ENCODE measurements at places on chromosomes 4 and X. TPM values are rescaled to one million over a fixed set of nuclear protein-coding genes. Genes with fewer than 3 reads are reported as not detected.

SYN1 gene
- total RNA-seq, result 0.85 TPM

GRCh38 chrX:10512258-10512657 is 108.1 kb downstream of the MID1 start:
- no peak for DNase-seq

DNA sequence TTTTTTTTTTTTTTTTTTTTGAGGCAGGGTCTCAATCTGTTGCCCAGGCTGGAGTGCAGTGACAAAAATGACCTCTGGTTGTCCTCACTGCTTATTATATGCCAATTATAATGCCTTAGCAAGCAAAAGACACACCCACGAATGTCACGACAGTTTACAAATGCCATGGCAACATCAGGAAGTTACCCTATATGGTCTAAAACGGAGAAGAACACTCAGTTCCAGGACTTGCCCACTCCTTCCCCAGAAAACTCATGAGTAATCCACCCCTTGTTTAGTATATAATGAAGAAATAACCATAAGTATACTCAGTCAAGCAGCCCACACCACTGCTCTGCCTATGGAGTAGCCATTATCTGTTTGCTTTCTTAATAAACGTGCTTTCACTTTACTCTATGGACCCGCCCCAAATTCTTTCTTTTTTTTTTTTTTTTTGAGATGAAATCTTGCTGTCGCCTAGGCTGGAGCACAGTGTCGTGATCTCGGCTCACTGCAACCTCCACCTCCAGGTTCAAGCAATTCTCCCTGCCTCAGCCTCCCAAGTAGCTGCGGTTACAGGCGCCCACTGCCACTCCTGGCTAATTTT is 106.2 kb downstream of the SMIM20 start:
- DNase-seq, result no peak

- DNase-seq, result no peak
These were observed 151.6 kb downstream of the SLIT2 start for GRCh38 chr4:20403290-20403689.
